ENCODE measurements at places on chromosomes 2 and 18.

GRCh38 chr2:238487652-238488346 lies 61.1 kb downstream of the ASB1 start:
- no peak for DNase-seq

GRCh38 chr2:227886149-227886548 lies 14.7 kb downstream of the DAW1 start:
- no peak for DNase-seq

GRCh38 chr2:174544156-174544555 lies 53.4 kb downstream of the WIPF1 start:
- no peak for DNase-seq

DNA sequence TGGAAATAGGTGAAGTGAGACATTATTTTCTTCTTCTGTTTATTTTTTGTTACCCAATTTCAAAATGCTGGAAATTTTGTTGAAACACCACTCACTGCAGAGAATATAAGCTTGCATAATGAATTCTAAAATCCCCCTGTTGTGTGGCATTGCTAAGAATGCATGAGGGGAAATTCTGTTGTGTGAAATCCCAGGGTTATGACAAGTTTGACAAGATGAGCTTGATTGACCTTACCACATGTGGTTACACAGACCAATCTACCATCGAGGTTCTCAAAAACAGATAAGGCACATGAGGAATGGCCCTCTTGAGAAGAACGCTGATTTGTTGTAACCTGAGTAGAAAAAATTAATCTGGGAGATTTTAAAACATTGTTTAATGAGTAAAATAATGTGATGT lies 261.6 kb upstream of the MMADHC start:
- DNase-seq: no peak

GRCh38 chr18:7607540-7608173 lies 40.5 kb downstream of the PTPRM start:
- no peak for DNase-seq

GRCh38 chr18:31041271-31042083 lies 1.1 kb downstream of the DSC3 start:
- no peak for DNase-seq

DNA sequence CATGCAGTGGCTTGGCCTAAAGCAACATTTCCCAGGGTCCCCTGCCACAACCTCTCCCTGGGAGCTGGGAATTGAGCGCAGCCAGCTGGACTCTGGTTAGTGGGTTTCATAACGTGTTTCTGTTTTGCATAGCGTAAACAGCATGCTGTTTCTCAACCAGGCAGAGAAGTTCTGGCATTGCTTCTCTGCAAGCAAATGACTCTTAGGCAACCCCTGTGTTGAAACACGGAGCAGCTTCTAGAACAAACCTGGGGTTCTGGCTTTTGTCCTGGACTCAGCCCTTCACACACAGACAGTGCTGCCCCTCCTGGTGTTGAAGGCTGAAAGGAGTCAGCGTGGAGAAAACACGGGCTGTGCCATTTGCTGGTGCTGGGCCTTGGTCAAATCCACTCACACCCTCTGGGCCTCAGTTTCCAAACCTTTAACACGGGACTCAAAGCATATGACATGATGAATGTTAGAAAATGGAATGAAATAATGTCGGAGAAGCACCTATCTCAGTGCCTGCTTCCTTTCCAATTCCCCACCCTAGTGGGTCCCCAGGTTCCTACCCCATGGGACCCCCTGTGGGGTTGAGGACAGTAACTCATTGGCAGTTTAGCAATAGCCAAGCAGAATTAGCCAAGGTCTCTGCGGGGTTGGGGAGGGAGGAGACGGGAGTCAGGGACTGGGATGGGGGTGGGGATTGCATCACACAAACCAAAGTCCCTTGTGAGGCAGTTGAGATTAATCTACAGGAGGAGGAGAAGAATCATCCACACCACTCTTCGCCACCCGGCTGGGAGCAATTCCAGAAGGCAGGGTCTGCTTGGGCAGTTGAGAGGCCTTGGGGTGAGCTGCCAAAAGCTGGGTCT lies 30.2 kb upstream of the IL1R2 start:
- DNase-seq: no peak

- DNase-seq: no peak
Observed at GRCh38 chr2:156306821-156307220, 25.7 kb downstream of the NR4A2 start.

GRCh38 chr2:196245378-196246140 lies 74.2 kb upstream of the STK17B start:
- DNase-seq: no peak

- no peak for DNase-seq
Observed at GRCh38 chr18:809985-810642, 1.9 kb downstream of the YES1 start.

DNA sequence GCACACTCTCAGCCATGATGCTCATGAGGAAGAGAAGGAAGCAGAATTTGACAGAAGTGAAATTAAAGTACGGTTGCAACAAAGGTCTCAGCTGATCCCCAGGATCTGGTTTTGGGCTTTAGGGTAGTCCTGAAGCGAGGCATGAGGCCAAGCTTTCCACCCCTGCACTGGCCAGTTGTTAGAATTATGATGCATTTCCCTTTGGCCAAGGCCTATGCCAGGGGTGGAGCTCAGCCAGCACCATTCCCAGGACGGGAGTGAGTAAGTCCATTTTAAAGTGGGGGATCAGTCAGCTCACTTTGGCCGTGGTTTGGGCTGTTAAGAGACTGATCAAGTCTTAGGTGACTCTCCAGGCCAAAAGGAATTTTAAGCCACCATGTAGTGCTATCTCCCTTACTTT lies 314.5 kb upstream of the MMADHC start:
- no peak for DNase-seq

DNA sequence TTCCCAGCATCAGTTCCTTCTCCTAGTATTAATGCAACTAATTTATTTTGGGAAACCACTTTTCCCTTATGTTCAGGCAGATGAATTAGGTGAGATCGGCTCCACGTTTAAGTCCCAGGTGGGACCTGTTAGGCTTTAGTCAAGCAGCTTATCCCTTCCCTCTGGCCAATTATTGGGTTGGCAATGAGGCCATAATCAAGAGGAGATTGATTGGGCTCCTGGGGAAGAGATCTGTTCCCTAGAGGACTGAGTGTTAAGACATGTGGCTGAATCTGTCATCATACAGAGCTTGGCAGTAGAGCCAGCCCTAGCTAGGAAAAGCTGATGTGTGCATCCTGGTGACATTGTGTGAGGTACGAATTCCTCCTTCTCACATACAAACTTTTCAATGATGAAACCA lies 104.4 kb downstream of the PTH2R start:
- no peak for DNase-seq

DNA sequence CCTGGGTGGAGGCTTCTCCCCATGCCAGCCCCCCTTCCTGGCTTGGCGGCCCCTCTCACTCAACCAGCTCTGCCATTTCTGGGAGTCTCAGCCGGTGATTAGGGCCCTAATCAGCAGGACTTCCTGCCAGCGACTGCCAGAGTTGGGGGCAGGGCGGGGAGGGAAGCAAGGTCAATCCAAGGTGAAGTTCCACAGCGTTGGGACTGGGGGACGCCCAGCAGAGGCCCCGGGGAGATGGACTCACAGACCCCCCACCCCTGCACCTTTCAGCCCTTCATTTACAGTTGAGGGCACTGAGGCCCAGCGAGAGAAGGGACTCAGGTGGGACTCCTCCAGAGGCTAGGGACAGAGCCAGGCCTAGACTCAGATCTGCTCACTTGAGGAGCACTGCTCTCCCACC lies 65.3 kb downstream of the TNS1 start:
- no peak for DNase-seq
